ENCODE measurements at places on chromosomes 13 and 19.
A peak's percentile ranks its signal among the peaks of the same experiment; 100 is the strongest.

- no peak for DNase-seq
These were observed 757.1 kb downstream of the LIG4 start for GRCh38 chr13:107458269-107458668.

DNA sequence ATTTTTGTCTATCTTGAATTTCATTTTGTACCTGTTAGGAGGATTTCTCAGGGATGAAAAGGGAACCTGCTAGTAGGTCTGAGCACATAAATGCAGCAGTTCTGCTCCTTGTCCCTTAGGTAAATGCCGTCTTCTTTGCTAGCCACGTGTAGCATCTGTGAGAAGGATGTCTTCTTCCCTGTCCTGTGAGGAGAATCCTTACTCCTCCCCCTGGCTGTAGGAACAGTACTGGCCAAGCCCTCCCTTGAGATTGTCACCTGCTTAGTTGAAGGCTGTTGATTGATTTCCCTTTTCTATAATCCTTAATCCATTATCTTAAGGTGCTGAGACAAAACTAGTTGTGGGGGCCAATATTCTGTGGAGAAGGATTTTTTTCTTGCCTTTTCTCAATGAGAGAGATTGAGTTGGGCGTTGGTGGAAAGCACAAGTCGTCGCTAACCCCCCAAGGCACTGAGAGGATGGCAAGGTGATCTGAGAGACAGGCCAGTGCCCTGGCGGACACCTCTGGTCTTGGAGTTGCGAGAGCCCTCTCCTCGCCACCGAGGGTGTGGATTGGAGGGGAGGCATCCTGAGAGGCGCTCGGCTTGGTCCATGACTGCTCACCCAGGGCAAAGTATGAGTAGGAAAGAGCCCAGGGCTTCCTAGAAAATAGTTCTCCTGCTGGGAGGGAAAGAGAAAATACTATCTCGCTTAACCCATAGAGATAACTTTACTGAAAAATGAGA, 216.7 kb downstream of the ATP8A2 start:
- no peak for DNase-seq

GRCh38 chr13:43964698-43965458, 85.2 kb downstream of the LACC1 start:
- DNase-seq, result no peak

GRCh38 chr19:10855879-10856522, 7.8 kb downstream of the C19orf38 start:
- no peak for DNase-seq

DNA sequence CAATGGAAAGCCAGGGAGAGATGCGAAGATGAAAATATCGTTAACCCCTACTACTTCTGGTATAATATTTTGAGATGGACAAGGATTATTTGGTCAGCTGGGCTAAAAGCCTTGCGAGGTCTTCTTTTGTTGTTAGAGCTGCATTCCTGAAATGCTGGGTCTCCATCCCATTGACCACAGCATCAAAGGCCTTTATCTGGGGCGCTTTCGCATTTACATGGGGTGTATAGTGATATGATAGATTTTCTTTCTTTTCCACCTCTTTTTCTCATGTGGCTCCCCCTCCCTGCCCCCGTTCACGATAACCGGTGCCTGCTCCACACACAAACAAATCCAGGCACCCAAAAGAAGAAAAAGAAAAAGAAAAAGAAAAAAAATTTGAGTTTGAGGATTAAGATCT, 77.5 kb downstream of the ZNF536 start:
- DNase-seq, result no peak

DNA sequence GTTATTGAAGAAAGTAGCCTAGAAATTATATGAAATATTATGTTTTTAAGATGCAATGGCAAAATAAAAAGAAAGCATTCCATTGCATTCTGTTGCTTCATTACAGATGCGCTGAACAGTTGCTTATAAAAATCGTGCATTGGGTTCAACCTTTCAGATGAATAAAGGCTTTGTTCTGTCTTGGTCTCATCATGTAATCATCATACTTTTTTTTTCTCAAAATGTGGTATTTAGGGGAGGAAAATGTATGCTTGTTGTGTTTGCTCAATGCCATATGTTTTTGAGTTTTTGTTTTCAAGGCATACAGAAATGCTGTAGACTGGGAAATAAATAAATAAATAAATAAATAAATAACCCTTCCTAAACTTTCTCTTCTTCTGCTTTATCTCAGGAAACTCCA, 1.1 kb upstream of the MBNL2 start:
- DNase-seq, result no peak

- no peak for DNase-seq
These were observed 8.1 kb upstream of the MRPS31 start for GRCh38 chr13:40779049-40779448.

- no peak for DNase-seq
These were observed 721 bp downstream of the TNFSF11 start for GRCh38 chr13:42574435-42575311.

DNA sequence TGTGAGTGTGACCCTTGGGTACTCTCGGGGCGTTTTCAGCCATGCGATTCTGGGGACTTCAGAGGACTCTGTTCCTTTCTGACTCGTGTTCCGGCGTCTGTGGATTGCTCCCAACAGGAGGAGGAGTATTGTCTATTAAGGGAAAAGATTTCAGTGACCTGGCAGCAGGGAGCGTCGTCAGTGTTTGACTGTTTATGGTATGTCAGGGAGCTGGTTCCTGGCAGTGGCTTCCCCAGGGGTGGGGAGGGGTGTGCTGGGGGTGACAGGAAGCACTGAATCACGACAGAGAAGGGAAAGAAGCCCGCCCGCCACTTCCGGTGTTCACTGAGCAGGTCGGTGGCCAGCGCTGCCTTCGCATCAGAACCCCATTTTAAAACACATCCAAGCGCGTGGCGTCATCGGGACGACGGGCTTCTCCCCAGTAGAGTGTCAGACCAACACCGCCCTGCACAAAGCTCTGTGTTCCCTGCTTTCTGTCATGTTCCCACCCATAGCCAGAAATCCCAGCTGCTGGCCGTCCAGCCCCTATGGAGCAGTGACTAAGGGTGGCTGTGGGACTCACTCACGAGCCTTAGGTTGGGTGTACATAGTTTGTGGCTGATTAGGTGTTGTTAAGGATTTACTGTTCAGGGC, 33.8 kb downstream of the COL4A2 start:
- DNase-seq, result peak; percentile 87

GRCh38 chr19:8144273-8144995, 5.0 kb downstream of the FBN3 start:
- no peak for DNase-seq

DNA sequence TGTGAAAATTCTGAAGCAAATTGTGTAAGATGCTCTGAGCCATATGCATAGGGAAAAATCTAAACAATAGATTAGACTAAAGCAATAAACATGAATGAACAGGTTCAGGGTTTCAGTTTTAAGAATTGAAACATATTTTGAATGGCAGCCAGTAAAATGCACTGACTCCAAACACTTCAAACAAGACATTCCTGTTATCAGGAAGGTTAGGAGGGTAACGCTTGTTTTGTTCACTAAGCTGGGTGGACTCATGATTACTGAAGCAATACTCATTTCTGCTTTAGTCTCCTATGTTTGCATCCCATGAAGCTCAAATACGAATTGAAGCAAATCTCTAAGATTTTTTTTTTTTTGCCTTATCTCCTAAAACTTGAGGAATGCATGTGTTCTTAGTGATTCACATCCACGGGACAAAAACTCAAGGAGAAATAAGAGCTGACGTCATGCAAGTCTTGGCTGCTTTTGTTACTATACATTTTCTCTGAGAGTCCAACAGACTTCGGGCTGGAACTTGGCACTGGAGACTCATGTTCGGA, 29.1 kb upstream of the IGFL4 start:
- DNase-seq, result no peak

DNA sequence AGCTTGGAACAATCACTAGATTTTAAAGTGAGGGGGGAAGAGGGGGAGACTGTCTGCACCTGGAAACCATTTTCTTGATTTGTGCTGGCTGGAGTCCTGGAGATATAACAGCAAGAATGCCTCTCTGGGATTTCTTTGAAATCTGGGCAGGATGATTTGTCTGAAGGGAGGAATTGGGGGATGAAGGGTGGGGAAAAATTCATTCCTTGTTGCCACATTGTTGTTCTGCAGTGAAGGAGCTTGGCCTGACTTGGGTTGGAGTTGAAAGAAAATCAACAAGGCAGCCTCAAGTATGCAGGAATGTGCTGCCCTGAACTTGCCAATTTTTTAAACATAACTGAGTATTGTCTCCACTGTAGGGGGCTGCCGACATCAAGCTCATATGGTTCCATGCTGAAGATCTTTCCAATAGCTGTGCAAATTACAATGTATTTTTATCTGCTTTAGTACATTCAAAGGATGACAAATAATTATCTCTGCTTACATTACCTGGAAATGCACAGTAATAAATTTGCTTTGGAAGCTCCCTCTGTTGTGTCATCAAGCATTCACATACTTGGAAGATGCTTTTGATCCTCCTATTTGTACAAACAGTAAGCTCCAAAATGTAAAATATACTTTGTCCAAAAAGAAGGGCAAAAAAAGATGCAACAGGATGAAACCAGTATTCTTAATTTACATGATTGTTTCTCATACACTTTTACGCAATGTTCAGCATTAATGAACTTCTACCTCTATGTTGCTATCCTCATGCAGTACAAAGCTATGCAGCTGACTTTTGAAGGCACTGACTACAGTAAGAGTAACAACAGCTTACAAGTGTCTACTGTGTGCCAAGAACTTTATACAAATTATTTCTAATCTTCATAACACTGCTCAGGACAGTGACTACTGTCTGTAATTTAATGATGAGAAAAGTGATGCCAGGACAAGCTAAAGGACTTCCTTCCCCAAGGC, 627.9 kb upstream of the KLF12 start:
- DNase-seq, result no peak

- no peak for DNase-seq
These were observed 76.2 kb downstream of the FOXO1 start for GRCh38 chr13:40590112-40590862.

DNA sequence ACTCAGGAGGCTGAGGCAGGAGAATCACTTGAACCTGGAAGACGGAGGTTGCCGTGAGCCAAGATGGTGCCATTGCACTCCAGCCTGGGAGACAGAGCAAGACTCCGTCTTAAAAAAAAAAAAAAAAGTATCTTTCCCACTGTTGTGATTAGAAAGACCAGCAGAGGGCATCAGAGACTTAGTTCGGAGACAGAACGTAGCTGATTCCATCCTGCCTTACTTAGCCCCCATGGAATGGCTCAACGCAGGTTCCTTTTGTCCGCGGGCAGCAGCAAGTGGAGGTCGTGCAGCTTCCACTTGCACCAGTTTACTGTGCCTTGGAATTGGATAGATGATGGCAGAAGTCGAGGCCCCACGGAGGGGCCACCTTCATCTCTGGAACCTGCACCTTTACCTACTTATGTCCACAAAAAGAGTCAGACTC, 8.1 kb downstream of the TIMM29 start:
- no peak for DNase-seq

DNA sequence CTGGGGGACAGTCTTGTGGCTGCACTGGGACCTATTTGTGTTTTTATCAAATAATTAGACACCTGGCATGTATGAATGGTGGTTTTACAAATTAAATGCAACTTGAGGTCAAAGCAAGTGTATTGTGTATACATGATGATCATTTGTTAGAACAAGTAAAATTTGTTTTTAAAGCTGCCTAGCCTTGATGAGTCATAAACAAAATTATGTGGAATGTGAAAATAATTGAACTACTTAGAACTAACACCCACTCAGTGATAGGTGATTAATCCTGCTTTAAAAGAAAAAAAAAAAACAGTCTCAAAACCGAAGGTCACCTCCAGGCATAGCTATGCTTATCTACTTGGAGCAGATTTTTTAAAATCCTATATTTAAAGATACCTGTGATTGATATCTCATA, 770.3 kb upstream of the SLITRK5 start:
- DNase-seq, result no peak

DNA sequence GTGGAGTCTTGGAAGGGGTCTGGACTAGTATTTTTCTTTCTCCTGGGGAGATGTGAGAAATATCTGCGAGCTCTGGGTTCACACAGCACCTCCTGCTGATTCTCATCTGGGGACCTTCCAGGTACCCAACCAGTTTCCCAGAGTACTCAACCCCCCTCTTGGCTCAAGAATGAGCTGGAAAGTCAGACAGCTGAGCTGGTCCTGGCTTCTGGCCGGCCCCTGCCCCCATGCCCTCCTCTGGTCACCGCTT, 2.2 kb upstream of the PDE4A start:
- DNase-seq, result no peak

- DNase-seq, result peak; percentile 77
These were observed 9.5 kb downstream of the ADAMTSL5 start for GRCh38 chr19:1503089-1503924.
